ENCODE measurements at places on chromosomes 4 and X.

GRCh38 chrX:46202733-46203514 lies 342.3 kb downstream of the ZNF674 start:
- DNase-seq, result no peak

DNA sequence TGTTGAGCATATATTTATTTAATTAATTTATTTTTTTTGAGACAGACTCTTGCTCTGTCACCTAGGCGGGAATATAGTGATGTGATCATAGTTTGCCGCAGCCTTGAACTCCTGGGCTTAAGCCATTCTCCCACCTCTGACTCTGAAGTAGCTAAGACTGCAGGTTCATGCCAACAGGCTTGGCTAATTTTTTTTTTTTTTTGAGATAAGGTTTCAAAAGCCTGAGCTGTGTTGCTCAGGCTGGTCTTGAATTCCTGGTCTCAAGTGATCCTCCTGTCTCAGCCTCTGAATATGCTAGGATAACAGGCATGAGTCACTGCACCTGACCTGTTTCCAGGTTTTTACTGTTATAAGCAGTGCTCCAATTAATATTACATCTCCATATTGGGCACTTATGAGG lies 4.8 kb downstream of the ADD1 start:
- DNase-seq, result no peak

DNA sequence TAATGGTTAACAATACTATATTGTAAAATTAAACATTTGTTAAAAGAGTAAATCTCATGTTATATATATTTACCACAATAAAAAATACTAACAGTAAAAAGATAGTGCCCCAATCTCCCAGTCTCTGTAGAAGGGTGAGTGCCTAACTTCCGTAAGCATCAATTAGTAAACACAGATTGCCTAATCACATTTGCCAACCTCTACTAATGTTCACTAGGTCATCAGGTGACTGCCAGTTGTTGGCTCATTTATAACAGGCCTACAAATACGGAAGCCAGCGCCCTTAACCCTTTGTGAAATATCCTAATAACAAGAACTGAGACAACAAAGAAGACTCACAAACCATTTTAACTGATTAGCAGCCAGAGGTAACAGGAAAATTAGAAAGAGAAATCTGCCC lies 345.1 kb downstream of the INPP4B start:
- no peak for DNase-seq

- DNase-seq, result no peak
These were observed 160.5 kb upstream of the AGTR2 start for GRCh38 chrX:116009861-116010710.

- no peak for DNase-seq
These were observed 10.7 kb downstream of the SEPTIN6 start for GRCh38 chrX:119682019-119682989.

DNA sequence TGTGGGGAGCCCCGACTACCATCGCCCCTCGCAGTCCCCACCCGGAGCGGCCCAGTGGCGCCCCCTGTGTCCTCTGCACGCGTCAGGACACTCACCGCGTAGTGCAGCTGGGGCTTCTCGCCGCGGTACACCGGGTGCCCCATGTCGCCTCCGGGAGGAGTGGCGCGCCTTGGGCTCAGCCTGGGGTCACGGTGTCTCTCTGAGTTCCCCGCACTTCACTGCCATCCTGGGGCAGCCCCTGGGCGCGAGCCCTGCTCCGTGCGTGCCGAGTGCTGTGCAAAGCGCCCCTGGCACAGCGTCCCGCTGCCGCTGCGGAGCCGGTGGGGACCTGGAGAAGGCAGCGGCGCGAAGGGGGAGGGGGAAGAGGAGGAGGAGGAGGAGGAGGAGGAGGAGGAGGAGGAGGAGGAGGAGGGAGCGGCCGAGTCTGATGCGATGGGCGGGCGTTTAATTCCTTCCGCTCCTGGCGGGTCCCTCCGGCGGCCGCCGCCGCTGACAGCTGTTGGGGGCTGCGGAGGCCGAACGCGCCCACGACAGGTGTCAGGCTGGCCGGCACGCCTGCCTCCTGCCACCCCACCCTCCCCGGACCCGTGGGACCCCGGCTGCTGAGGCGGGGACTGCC lies 134.3 kb downstream of the AMELX start:
- DNase-seq, result no peak

DNA sequence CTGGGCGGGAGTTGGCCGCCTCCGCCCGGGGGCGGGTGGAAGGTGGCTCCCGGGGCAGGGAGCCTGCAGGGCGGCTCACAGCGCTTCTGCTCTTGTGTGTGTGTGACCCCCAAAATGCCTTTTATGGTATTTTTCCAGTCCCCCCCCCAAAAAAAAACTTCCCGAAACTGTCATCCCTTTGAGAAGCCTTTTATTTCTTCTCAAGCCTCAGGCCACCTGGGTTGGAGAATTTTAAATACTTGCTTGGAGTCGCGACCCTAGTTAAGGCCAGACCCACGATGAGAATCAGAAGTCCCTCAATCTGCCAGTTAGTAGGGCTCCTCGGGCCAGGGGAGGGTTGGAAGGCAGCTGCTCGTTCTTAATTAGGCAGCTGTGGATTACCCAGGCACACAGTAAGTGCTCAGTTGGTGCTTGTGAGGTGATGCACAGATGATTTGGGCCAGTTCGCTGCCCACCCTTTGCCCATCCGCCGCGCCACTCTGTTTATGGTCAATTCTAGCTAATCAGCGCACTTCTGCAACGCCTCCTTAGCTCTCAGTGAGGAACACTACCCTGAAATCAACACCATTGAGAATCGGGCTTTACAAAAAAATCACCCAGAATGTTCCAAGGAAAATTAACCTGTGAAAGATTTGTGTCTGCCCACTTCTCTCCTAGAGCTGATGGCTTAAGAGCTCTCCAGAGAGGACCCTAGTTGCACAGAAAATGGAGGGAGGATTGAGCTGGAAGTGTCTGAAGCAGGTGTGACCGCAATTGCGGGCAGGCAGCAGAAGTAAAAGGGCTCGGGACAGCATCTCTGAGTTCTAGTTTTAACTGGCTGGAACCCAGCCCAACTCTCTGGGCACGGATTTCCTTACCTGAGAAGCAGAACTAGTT lies 648 bp upstream of the SCD5 start:
- no peak for DNase-seq

- DNase-seq, result no peak
These were observed 913.9 kb downstream of the FSTL5 start for GRCh38 chr4:161249779-161250440.

- DNase-seq, result no peak
These were observed 116.4 kb upstream of the NKX1-1 start for GRCh38 chr4:1522606-1523005.

- no peak for DNase-seq
These were observed 153.7 kb downstream of the VEGFC start for GRCh38 chr4:176638992-176639391.

DNA sequence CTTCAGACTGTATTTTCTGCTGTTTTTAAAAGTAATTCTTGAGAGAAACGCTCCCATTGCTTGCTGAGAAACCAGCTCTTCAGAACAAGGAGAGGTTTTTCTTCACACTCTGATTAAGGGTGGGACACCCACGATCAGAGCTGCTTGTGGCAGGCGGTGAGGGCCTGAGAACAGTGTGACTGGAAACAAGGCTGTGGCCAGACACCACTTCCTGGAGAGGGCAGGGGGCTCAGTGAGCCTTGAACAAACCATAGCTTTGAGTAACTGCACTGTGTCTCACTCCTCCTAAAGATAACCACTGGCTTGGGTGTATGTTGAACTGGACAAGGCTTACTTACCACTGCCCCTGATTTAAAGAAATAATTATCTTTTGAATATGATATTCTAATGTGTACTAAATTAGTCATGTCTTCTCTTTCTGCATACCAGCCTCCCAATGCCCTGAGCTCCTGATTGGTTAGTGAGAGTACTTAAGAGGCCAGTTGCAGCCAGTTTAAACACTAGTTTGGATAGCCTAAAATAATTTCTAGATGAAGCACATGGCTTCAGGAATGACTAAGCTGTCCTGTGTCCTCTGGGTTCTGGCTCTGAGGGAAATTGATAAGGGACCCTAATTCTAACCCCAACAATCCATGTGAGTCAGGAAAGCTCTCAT lies 3.7 kb upstream of the GPR82 start:
- no peak for DNase-seq

DNA sequence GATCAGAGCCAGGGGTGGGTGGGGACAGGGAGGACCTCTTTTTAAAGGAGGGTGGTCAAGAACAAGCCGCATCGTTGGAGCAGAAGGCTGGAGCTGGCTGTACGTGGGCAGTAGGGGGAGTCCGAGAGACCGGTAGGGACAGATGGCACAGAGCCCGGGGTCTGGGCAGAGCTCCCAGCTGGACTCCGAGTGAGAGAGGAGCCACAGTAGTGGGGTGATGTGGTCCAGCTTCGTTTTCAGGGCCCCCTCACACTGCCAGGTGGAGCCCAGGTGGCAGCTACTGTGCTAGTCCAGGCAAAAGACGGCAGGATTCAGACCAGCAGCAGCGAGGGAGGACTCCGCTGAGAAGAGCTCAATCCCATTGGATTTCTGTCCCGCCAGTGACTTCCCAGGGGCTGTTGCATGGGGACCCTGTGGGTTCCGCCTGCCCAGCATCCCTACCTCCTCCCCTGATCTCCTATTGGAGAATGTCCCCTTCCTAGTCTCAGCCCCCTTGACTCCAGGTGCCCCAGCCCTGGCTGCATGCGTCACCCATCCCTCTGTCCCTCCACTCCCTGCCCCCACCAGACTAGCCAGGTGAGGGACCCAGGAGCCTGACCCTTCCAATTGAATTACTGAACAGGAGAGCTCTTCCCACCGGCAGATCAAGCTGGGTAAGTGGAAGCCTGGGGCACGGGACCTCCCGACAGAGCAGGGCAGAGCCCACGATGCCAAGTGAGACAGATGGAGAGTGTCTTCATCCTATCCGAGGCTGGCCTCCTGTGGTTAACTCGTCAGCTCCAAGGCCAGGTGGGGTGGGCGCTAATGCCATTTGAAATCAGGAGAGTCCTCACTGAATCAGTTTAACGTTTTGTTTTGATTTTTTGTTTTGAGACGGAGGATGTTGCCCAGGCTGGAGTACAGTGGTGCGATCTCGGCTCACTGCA lies 2.9 kb downstream of the ARHGAP4 start:
- DNase-seq, result no peak

- no peak for DNase-seq
These were observed 48.8 kb upstream of the AMOT start for GRCh38 chrX:112889400-112889799.

DNA sequence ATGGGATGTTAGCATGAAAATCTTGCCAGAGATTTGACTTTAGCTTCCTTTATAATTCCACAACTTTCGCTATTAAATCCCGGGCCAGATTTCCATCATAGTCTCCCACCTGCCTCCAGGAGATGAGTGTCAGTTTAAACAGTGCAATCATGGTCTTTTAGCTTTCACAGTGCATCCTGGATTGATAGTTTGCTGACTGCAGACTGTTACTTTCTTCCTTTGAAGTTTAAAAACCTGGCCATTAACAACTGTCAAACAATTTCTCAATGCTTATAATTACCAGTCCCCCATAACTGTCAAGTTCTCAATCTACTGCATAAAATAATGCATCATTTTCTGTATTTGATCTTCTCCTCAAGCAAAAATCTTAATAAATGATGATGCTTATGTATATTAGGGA lies 108.4 kb upstream of the FSTL5 start:
- DNase-seq, result no peak

GRCh38 chr4:92047209-92047875 lies 256.4 kb upstream of the GRID2 start:
- no peak for DNase-seq

- peak; percentile 22 for DNase-seq
These were observed 32.1 kb downstream of the ZGRF1 start for GRCh38 chr4:112604589-112604988.

GRCh38 chrX:24055043-24055356 lies 244 bp downstream of the EIF2S3 start:
- no peak for DNase-seq

DNA sequence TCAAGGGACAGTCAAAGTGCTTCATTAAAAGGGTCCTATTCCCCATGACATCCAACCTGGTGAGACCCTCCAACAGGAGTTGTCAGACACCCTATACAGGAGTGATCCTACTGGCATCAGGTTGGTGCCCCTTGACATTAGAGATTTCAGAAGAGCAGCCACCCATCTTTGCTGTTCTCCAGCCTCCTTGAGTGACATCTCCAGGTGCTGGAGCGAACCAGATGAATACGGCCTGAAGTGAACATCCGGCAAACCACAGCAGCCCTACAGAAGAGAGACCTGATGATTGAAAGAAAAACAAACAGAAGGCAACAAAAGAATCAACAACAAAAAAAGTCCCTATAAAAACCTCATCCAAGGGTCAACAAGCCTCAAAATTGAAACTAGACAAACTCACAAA lies 146.1 kb upstream of the PBDC1 start:
- no peak for DNase-seq

DNA sequence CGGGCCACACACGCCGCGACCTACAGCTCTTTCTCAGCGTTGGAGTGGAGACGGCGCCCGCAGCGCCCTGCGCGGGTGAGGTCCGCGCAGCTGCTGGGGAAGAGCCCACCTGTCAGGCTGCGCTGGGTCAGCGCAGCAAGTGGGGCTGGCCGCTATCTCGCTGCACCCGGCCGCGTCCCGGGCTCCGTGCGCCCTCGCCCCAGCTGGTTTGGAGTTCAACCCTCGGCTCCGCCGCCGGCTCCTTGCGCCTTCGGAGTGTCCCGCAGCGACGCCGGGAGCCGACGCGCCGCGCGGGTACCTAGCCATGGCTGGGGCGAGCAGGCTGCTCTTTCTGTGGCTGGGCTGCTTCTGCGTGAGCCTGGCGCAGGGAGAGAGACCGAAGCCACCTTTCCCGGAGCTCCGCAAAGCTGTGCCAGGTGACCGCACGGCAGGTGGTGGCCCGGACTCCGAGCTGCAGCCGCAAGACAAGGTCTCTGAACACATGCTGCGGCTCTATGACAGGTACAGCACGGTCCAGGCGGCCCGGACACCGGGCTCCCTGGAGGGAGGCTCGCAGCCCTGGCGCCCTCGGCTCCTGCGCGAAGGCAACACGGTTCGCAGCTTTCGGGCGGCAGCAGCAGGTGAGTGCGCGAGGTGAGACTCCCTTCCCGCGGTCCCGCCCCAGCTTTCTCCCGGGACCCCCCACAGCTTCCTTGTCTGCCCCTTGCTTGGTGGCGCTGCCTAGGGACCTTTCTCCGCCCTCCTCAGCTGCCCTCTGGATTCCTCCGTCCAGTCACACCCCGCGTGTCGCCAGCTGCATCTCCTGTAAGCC lies 678 bp downstream of the BMP3 start:
- no peak for DNase-seq

DNA sequence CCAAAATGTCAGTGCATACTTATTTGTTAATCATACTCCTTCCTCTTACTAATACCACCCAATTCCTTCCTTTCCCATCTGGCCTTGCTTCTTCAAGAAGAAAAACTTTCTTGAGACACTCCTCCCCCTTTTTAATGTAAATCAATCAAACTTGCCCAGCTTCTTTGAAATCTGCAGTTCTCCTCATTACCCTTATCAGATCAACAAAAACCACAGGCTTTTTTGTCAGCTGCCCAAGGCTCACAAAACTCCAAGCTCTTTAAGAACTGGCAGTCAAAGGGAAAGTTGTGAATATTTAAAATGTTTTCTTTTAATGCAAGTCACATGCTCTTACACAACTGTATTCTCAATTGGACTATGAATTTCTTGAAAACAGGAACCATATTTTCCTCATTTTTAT lies 11.3 kb upstream of the MYOZ2 start:
- DNase-seq, result no peak

GRCh38 chr4:107044170-107044569 lies 8.1 kb upstream of the DKK2 start:
- no peak for DNase-seq

Data from NCI-H526 treated with DMSO at 0.1 percent for 48 hours (cell line).